ENCODE measurements at places on chromosomes 3 and 15.
A peak's percentile ranks its signal among the peaks of the same experiment; 100 is the strongest.

DNA sequence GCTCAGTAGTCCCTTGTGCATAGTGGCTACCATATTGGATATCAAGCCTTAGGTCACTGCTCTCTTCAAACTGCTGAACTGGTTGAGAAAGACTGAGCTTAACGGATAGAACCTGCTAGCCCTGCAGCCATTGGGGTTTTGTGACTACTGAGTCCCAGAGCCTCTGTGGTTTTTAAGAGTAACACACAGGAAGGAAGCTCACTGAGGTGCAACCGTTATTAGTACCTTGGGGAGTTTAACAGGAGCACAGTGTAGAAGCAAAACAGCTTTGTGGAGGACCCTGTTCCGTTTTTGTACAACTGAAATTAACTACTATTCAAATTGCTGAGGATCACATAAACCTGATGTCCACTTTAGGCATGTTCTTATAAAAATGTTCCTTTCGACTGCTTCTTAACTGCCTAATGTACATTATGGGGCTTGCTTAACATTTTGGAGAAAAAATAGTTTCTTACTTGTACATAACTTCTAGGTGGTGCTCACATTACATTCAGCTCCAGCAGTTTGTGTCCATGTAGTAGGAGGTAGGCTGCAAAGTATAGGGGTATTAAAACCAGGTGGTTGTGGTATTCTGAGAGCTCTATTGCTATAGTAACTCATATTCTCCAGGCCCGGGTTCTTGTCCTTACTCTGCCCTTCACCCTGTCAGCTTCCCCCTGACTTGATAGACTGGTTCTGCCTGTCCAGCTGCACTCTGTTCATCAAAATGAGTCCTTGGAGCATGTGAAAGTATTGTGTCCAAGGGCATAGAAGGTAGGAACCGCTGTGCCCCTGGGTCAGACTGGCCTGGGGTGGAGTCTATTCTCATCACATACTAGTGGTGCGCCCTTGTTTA lies 17.3 kb downstream of the PXK start:
- DNase-seq: no peak

- DNase-seq: peak; percentile 3
Measured at GRCh38 chr15:83108266-83109219, 1.1 kb downstream of the TM6SF1 start.

- no peak for DNase-seq
Measured at GRCh38 chr3:156483002-156483401, 71.9 kb downstream of the SSR3 start.

DNA sequence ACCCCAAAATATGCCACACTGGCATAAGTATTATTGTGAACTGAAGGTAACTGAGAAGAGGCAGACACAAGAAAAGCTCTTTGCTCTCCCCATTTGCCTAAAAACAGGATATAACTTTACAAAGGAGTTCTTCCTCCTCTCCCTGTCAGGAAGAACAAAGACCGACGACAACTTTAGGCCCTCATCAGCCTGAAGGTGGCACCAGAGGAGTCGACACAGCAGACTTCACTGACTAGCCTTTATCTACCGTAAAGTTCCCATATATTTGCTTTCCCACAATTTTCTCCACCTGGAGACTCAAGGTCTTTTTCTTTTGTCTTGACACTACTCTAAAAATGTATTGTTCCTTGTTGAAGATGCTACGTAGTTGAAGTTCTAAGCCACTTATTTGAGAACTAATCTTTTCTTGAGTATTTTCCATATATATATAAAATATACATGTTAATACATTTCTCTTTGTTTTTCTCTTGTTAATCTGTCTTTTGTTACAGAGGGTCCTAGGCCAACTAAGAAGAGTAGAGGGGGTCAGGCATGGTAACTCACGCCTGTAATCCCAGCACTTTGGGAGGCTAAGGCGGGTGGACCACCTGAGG lies 16.2 kb upstream of the XIRP1 start:
- DNase-seq: no peak

GRCh38 chr15:71448688-71449114 lies 333.4 kb downstream of the THSD4 start:
- no peak for DNase-seq

GRCh38 chr3:138089091-138089490 lies 26.3 kb downstream of the DZIP1L start:
- DNase-seq: no peak

- DNase-seq: no peak
Measured at GRCh38 chr3:124843047-124843446, 44.1 kb downstream of the ITGB5 start.

GRCh38 chr3:195010551-195011100 lies 260.3 kb downstream of the XXYLT1 start:
- no peak for DNase-seq

- DNase-seq: no peak
Measured at GRCh38 chr3:129703913-129704312, 97.4 kb upstream of the PLXND1 start.

DNA sequence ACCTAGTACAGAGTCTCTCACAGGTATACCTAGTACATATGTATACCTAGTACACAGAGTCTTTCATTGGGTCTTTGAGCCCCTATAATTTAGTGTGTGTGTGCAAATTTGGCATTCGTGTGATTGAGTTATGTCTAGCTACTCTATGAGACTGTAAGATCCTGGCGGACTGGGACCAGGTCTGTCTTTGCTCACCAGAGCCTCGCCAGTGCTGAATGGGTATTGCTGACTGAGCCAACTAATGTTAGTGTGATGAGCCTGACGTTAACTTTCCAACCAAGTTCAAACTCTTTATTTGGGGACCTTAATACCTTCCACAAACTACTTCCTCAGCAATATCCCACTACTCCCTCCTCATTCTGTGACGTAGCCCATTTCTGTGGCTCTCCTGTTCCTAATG lies 35.6 kb downstream of the SETMAR start:
- no peak for DNase-seq

DNA sequence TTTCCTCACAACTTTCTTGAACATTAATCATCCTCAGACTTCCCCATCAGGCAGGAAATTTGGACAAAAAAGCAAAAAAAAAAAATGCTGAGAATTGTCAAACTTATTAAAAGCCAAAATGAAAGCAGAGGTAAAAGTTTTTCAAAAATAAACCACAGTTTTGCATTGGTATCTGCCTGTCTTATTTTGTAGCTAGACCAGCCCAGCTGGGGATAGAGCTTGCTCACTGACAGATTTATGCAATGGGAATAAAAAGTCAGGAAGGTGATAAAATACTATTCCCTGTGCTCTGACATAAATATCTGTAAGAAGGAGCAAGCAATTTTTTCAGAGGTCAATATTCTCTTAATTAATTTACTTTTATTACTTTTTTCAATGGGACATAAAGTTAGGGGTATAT lies 1006.7 kb upstream of the ALCAM start:
- no peak for DNase-seq

DNA sequence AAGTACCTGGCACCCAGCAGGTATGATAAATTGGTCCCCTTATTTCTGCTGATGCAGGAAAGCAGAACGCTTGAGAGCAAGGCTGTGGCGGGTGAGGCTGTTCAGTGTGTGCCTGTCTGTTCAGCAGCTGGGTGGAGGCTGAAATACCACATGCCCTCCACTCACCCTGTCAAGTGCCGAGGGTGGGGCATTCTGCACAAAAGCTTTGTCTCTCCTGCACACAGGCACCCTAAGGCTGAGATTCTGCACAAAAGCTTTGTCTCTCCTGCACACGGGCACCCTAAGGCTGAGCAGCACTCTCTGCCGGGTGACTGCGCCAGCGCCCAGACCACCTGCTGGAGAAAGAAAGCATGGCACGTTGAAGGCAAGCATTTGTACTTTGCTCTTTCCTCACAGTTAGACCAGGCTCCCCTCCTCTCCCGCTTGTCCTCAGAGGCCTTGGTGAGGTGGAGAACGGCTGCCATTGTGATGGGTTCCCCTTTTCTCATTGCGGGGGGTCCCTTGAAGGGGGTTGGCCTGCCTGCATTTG lies 97.5 kb downstream of the BDH1 start:
- DNase-seq: no peak

GRCh38 chr3:138497851-138498250 lies 63.4 kb downstream of the ESYT3 start:
- no peak for DNase-seq

DNA sequence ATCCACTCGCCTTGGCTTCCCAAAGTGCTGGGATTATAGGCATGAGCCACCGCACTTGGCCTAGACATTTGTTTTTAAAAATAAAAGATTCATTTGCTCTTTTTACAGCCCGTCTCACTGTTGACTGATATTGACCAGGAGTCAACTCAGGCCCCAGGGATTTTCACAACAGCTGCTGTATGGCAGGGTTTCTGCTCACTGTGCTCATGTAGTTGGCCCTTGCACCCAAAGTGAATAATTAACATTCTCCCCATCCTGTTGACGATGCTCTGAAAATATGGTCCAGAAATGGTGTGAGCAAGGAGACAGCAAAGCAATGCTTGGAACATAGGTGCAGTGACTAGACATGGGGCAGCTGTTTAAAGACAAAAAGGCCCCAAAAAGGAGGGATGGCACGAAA lies 2.9 kb upstream of the CCR5 start:
- DNase-seq: no peak

DNA sequence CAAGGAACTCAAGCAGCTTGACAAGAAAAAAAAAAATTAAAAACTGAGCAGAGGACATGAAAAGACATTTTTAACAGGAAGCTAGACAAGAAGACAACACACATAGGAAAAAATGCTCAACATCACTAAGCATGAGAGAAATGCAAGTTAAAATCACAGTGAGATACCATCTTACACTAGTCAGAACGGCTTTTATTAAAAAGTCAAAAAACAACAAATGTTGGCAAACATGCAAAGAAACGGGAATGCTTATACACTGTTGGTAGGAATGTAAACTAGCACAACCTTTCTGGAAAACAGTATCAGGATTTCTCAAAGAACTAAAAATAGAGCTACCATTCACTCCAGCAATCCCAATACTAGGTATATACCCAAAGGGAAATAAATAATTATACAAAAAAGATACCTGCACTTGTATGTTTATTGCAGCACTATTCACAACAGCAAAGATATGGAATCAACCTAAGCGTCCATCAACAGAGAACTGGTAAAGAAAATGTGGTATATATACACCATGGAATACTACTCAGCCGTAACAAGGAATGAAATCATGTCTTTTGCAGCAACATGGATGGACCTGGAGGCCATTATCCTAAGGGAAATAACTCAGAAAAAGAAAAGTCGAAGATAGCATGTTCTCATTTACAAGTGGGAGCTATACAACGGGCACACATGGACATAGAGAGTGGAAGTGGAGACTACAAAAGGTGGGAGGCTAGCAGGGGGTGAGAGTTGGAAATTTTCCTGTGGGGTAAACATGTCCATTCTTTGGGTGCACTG lies 5.2 kb downstream of the GOLIM4 start:
- DNase-seq: no peak

GRCh38 chr3:124787476-124788195 lies 57.4 kb downstream of the UMPS start:
- DNase-seq: no peak

GRCh38 chr3:190019844-190020243 lies 100.9 kb downstream of the P3H2 start:
- DNase-seq: no peak

DNA sequence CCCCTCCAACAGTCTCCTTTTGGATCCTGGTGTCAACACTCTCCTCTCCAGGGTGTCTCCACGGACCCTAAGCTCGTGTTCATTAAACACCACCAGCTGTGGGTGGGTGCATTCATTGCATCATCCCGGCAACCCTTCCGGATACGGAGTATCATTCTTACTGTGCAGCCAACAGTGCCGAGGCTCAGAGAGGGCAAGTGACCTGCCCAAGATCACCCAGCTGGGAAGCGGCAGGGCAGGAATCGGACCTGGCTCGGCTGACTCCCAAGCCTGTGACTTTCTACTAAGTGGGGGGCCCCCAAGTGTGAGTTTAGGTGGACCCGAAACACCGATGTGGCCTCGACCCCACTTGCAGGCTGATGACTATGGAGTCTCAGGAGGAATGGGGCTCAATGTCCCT lies 20.4 kb downstream of the H1-8 start:
- DNase-seq: no peak

GRCh38 chr15:28986108-28986507 lies 100.3 kb downstream of the APBA2 start:
- DNase-seq: no peak

DNA sequence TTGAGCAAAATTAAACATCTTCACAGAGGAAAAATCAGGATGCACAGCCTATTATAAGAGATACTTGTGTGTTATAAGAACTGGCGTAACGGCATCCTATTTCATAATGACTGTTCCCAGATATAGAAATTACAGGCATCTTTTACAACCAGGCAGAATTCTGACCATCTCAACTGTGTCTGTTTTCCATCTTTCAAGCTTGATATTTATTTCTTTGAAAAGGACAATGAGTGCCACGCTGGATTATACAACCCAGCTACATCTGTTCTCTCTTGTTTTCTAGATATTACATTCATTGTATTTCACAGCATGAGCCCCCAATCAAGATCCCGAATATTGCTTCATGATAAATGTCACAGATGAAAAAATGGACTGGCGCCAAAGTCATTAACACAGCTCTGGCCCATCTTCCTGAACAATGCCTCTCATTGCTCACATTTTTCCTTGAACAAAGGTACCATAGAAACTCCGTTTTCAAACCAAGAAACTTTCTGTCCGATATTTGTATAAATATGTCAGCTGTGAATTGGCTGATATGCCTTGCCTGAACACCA lies 420.6 kb downstream of the TBL1XR1 start:
- DNase-seq: no peak

DNA sequence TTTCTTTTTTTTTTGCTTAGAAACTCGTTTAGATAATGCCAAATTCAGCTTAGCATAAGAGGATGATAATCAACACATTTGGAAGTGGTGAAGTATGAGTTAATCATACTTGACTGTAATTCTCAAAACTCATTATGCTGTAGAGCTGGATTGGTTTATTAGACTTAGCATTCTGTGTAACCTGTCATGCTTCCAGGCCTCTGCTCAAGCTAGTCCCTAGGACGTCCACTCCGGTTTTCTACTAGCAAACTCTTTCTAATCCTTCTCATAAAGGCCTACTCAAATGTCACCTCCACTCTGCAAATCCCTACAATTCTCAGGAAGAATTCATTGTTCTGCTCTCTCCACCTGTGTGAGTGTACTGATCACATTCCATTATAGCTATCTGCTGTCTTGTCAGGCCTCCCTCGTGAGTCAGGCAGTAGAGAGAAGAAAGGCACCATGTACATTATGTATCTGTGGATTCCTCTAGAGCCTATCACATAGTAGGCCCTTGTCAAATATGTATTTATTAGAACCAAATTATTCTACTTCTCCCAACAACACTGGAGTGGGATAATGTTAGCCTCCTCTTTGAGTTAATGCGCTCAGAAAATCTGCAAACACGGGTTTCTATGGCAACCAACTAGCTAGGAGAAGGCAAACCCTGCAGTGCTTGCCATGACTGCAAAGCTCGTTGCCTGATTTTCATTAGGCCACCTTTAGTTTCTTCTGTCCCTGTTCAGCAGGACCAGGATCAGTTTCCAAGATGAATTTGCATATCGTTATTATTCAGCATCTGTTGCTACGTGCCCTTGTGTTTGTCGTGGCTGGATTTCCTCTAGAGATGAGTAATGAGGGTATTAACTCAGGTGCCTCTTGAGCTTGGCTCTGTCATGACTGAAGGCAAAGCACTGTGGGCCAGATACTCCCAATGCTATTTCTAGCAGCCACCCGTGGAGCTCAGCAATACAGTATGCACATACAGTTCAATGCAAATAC lies 30.7 kb downstream of the ATP13A5 start:
- DNase-seq: no peak

All from stimulated activated CD8-positive, alpha-beta memory T cell treated with anti-CD3 and anti-CD28 coated beads, Interleukin-15, amount 100 ng/mL, for 4 hours (primary cell).